ENCODE measurements at places on chromosomes 13 and 19.

GRCh38 chr13:106052200-106052767, 483.2 kb downstream of the EFNB2 start:
- no peak for DNase-seq

GRCh38 chr19:46726971-46727501, 10.1 kb upstream of the PRKD2 start:
- DNase-seq, result no peak

DNA sequence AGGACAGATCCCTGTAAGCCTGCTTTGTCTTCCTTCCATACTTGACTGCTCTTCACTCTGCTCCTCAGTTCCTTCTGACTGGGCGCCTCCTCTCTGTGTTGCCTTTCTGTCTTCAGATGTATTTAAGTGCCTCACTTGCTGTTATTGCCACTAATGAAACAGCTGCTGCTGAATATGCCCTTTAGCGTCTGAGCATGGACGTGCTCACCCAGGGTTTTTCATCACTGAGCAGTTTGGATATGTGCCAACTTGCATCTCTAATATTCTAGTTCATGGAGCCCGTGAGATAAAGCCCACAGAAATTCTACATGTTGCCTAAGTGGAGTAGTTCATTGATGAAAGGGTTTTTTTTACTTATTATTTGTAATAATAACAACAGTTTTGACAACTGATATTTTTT, 198.2 kb downstream of the MYO16 start:
- DNase-seq, result no peak

- no peak for DNase-seq
Observed at GRCh38 chr19:46495786-46496099, at the start of gene PNMA8B. PNMA8B (minus strand) TSS chr19:46495867; CDS start chr19:46495465, 402 bp downstream.

DNA sequence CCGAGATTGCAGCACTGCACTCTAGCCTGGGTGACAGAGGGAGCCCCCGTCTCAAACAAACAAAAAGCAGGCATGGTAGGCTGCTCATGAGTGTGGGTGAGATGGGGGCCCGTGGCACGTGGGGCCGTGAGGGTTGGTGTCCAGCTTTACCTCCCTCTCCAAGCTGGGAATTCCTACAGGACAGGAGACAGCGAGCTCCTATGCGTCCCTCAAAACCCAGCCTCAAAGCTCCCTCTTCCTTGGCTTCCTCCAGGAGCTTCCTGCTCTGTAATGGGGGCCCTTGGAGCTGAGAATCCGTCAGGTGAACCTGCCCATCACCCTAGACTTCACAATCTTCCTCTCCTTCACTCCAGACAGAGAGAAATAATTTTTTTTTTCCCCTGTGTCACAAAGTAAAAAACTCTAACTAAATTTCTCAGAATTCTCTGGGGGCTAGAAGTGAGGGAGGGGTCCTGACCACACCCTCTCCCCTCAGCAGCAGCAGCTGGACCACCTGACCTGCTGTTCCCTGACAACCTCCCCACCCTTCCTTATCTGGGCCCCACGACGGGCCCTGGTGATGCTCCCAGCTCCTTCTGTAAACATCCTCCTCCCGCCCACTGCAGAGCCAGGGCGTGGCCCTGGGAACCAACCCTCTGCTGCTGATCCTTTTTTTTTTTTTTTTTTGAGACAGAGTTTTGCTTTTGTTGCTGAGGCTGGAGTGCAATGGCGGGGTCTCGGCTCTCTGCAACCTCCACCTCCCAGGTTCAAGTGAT, 22.1 kb upstream of the WDR18 start:
- no peak for DNase-seq

- no peak for DNase-seq
Observed at GRCh38 chr13:93818345-93818744, 591.7 kb downstream of the GPC6 start.

GRCh38 chr13:50524560-50524959, 318.9 kb downstream of the DLEU7 start:
- no peak for DNase-seq

DNA sequence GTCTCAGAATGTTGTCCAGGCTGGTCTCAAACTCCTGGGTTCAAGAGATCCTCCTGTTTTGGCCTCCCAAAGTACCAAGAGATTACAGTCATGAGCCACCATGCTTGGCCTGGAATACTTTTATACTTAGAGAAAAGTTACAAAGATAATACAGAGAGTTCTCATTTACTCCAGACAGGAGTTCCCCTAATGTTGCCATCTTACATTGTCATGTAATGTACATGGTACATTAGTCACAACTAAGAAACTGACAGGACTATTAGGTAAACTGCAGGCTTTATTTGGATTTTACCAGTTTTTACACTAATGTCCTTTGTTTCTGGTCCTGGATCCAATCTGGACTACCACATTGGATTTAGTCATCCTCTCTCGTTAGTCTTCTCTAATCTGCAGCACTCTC, 2.3 kb upstream of the C19orf84 start:
- no peak for DNase-seq

DNA sequence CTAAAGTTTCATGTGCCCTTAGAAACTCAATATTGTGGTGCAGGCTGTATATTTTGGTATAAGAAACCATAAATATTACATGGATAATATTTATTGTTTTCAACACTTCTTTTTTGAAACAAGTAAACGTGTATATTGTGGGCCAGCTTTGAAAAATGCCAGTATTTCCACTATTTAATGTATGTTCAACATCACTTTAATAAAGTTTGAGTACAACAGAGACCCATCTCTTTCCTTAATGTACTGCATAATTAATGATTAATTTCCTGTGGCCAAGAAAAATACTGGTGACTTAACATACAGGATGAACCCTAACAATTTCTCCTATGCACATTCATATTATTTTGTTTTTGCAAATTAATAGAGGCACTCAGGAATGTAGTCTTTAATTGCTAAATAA, 2891.5 kb downstream of the PCDH9 start:
- DNase-seq, result no peak

DNA sequence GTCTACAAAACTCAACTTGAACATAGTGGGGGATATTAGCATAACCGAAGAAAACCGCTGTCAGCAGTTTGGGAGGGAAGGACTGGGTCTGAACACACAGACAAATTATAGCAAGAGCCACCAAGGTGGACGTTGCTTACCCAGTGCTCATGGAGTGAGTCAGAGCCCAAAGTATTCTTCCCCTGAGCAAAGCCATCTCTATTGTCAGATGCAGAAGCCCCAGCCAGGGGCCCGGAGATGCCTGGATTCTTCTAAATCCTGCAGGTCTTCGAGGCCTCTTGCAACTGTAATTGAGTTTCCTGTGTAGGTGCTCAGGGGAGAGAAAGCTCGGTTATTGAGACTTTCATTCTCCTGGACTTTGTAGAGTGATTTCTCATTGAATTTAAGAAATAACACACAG, 384.5 kb downstream of the IRS2 start:
- DNase-seq, result no peak

All from activated CD8-positive, alpha-beta memory T cell treated with anti-CD3 and anti-CD28 coated beads for 4 hours (primary cell).